ENCODE measurements at places on chromosomes 2 and 18. TPM values are rescaled to one million over a fixed set of nuclear protein-coding genes. Genes with fewer than 3 reads are reported as not detected.

Gene FSIP2
- polyA plus RNA-seq: not detected

Gene REG3A
- polyA plus RNA-seq: not detected

Gene SKOR2
- polyA plus RNA-seq: not detected

Gene AQP12B
- polyA plus RNA-seq: not detected

Gene CABYR
- polyA plus RNA-seq: 7.3 TPM
